BJ (cell line): ENCODE measurements at places on chromosomes 2 and 18.

- no peak for DNase-seq
These were observed 21.5 kb downstream of the ITGB1BP1 start for GRCh38 chr2:9401646-9402371.

GRCh38 chr2:84889332-84889731 lies 8.4 kb upstream of the TRABD2A start:
- DNase-seq: no peak

- DNase-seq: no peak
These were observed 74.9 kb upstream of the MYL1 start for GRCh38 chr2:210389856-210390255.

GRCh38 chr2:128796321-128796720 lies 477.7 kb upstream of the HS6ST1 start:
- DNase-seq: no peak

DNA sequence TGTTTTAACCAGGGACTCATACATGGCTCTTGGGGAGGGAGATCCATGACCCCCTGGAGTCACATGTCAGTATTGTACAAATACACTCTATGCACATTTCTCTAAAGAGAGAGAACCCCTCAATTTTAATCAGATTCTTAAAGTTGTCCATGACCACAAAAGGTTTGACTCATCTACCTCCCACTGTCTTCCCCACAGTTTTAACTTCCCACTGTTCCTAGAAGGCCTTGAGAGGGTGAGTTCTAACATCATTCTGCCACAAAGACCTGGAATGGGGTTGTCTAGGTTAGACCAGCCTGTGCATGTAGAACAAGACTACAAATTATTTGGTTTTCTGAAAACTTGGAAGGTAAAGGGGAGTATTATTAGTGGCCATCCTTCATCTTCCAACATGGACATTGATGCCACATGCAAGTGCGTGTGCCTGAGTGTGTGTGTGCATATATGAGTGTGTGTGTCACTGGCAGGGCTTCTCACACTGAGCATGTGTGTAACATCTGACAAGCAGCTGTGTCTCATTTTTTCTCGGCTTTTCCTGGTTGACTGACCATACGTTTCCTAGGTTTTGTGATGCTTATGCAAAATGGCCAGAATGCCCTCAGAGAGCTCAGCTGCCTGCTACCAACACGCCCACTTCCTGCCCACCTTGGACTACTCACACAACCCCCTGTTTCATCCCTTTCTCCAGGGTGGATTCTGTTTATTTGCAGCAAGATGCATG lies 94.6 kb upstream of the LGALSL start:
- no peak for DNase-seq

DNA sequence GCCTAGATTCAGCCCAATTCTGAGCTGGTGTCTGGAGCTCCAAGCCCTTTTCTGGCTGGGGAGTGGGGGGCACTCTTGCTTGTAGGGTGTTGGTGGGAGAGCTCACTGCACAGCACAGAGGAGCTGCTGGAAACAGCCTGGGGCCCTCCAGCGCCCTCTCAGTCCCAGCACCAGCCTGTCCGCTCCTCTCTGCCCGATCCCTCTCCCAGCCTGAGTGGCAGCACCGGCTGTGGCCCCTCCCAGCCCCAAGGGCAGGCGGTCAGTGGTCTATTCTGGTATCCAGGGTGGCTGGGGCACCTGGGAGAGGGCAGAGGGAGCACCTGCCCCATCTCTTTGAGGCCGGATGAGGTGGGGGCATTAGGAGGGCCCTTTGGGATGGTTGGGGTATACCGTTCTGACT lies 13.2 kb upstream of the DES start:
- DNase-seq: no peak

DNA sequence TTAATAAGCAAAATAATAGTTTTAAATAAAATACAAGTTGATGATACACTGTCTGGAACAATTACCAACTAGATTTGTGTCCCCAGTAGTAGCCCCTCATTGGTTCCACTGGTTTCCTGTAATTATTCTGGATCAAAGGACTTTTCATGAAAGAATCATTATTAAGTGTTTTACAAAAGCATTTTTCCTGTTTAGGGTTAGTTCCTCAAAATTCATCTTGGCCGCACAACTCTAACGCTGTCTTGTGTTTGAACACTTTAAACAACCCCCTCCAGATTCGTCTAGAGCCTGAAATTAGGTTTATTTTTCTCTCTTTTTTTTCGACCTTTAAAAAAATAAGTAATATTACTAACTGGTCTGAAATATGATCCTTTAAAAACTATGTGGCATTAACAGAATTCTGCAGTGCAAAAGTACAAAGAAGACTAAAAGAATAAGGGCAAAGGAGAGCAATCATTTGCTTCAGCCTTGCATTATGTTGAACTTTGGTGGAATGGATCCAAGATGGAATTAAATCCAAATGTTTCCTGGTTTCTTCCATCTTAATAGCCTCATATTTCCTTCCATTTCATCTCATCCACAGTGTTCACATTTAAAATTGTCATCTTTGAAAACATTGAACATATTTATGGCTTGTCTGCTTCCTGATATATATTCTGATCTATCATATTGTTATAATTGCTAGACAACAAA lies 678.4 kb downstream of the IRS1 start:
- DNase-seq: no peak

DNA sequence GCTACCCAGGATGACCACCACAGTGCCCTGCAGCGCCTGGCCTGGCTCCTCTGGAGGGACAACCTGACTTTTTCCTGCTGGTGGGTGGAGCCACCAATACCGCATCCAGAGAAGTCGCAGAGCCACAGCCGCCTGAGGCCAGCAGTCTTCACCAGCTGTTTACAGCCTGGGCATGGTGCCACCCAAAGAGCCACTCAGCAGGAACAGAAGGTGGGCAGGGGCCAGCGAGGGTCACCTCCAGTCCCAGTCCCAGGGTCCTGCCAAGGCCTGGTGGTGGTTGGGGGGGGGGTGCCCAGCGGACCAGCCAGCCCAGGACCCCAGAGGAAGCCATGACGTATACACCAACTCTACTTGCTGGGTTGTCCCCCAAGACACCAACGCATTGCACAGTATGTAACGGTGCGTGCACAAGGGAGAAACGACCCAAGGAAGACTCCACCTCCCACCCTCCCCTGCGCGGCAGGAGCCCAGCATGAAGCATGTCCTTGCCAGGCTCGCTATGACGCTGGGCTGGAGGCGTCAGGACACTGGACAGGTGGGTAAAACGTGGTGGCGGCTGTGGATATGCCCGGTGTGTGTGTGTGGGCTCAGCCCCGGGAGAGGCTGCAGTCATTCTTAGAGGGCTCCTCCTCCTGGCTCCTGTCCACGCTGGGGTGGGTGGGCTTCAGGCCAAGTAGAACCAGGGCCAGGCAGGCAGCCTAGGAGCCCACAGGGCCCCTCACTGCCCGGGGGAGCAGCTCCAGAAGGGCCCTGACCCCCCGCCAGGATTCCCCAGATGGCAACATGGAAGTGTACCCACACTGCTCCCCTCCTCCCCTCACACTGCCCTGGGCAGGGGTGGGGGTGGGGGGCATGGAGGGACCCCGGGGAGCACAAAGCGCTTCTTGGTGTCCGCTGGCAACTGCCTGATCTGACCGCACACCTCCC lies 49.3 kb downstream of the HS6ST1 start:
- DNase-seq: no peak

DNA sequence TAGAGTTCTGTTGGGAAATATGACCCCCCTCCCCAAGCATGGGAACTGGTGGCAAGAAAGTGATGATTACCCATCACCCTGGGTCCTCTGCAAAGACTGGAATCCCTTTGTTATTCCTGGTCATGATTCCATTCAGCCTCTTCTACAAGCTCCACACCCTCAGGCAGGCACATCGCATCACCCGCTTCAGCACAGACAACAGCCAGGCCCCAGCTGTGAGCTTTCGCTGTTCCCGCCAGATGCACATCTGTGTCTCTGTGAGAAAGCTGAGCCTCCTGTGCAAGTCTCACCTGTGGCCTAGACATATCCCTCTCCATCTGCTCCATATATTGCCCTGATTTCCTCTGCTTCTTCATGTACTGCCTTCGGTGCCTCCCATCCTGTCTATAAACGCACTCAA lies 368.0 kb upstream of the RAB6C start:
- no peak for DNase-seq

DNA sequence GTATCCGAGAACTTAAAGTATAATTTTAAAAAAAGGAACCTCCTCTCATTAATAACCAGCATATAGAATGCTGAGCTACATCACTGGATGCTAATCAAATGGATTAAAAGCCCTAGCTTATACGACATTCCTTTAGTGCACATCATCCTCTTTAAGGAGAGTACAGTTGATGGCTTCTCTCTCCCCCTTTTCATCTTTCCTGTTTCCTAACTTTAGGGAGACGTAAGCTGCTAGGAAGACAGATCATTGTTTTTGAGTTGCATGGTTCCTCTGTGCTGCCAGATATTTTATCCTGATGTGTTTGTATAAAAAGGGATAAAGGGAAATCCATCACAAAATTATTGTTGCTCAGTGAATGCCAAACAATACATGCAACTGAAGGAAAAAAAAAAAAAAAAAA lies 94.2 kb downstream of the SLC8A1 start:
- DNase-seq: no peak

DNA sequence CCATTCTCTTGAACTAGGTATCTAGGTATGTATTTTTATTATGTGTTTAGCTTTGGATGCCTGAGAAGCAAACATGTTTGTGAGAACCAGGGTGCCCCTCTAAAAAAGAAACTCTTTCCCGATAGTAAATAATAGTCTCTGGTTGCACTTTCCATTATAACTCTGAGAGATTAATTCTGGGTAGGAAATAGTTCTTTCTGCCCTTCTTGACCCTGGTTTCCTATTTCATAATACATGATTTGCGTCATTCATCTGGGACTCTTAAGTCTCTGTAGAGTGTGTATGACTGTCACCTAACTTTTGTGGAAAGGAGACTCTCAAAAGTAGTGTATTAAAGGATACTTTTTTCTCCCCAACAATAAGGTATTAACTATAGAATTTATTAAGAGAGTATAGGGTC lies 31.5 kb downstream of the ACSL3 start:
- no peak for DNase-seq

GRCh38 chr2:190755772-190756415 lies 107.0 kb downstream of the NAB1 start:
- no peak for DNase-seq

GRCh38 chr2:4962419-4962818 lies 729.8 kb upstream of the SOX11 start:
- no peak for DNase-seq

DNA sequence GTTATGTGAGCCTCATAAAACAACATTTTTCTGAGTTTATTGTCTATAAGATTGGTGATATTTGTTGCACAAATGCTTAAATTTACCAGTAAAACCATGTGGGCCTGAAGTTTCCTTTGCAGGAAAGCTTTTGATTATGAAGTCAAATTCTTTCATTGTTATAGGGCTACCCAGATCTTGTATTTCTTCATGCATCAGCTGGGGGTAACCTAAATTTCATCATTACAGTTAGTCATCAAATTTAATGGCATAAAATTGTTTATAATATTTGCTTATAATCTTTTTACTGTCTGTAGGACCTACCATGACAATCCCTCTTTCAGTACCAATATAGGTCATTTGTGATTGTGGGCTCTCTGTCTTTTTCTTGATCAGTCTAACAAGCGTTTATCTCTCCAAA lies 47.8 kb downstream of the SMAD2 start:
- no peak for DNase-seq

- no peak for DNase-seq
These were observed 1135.1 kb upstream of the CRIM1 start for GRCh38 chr2:35220461-35220860.

DNA sequence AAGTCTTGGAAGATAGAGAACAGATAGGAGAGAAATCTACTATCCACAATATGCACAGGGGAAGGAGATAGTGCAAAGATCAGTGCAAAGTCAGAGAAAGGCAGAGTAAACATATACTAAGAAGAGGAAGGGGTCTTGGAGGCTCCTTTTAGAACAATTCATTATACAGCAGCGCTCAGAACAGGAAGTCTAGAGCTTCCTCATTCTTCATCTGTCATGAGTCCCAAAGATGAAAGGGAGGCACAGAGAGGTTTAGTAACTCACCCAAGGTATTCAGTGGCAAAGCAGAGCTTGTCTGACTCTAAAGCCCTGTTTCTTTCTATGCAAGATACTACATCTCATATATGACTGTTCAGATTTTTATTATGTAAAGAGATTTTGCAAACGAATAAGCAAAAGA lies 1.4 kb downstream of the SP110 start:
- DNase-seq: no peak

GRCh38 chr2:145329971-145330370 lies 810.1 kb upstream of the ZEB2 start:
- no peak for DNase-seq

DNA sequence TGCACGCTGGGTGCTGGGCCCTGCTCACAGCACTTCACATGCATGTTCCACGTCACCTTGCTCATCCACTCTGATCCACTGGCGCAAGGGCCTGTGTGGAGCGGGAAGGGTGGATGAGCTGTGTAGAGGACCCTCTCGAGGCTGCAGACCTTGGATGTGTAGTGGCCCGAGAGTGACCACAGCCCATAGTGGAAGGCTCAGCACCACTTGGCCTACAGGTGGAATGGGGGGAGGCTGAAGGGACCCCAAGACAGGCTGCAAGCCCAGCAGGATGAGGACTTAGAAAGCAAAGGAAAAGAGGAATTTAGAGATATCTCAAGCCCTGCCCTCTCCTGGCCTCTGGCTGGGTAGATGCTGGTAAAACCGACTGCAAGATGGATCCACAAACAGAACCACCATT lies 175.9 kb upstream of the COPS8 start:
- DNase-seq: no peak

DNA sequence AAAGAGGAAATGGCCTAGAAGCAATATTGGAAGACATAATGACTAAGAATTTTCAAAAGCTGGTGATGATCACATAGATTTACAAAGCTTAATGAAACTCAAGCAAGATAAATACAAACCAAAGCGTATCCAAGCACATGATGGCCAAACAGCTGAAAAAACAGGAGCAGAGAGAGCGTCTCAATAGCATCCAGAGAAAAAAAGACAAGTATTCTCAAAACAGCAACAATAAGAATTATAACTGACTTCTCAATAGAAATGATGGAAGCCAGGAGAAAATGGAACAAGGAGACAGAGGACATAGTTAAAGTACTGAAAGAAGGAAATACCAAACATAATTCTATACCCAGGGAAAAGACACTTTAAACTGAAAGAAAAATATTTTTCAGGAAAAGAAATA lies 437.2 kb upstream of the TNP1 start:
- DNase-seq: no peak

DNA sequence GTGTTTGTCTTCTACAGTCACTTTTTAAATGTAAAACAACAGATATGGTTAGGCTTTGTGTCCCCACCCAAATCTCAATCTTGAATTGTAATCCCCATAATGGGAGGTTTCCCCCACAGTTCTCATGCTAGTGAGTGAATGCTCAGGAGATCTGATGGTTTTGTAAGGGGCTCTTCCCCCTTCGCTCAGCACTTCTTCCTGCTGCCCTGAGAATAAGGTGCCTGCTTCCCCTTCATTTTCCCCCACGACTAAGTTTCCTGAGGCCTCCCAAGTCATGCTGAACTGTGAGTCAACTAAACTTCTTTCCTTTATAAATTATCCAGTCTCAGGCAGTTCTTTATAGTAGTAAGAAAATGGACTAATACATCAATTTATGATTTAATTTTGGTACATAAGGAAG lies 118.0 kb upstream of the SNTG2 start:
- no peak for DNase-seq

GRCh38 chr2:210230518-210230917 lies 5.3 kb upstream of the ACADL start:
- no peak for DNase-seq
